ENCODE measurements at places on chromosomes 7 and 10.
A peak's percentile ranks its signal among the peaks of the same experiment; 100 is the strongest.

- DNase-seq: no peak
These were observed 2.1 kb downstream of the TRDMT1 start for GRCh38 chr10:17199351-17199804.

GRCh38 chr7:44784364-44784763, 12.1 kb upstream of the PPIA start:
- DNase-seq: no peak

DNA sequence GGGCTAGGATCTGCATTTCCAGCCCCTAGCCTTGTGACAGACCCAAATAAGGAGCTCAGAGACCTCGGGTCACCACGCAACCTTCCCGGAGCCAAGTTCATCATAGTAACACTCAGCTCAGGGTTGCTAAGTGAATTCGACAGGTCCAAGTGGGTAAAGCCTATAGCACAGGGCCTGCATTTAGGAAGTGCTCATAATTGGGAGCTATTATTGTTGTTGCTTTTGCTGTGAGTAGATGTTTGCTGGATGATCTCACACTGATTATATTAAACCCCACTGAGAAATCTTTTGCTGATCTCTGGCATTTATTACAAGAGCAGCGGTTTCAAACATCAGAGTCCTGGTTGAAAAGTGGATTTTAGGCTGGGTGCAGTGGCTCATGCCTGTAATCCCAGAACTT, 20.3 kb upstream of the SAR1A start:
- no peak for DNase-seq

DNA sequence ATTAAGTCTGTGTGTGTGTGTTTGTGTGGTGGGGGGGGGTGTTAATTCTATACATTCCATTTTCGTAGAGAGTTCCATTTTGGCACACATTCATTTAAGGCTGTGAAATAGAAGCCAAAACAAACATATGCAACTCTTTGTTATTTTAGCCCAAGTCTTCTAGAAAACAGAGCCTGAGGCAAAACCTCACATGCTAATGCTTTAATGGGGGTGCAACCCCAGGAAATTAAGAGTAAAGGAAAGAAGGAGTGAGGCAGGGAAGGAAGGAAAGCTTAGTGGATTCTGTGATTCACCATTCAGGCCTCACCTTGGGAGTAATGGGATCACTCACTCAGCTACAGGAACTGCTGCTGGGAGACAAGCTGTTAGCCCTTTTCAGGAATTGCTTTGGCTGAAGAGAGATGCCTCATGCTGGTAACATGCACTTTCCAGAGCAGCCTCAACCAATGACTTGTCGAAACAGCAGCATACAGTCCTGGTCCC, 73.0 kb upstream of the CTTNBP2 start:
- no peak for DNase-seq

DNA sequence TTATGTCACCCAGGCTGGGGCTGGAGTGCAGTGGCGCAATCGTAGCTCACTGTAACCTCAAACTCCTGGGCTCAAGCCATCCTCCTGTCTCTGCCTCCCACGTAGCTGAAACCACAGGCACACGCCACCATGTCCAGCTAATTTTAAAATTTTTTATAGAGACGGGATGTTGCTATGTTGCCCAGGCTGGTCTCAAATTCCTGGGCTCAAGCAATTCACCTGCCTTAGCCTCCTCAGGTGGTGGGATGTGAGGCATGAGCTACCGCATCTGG, 123.2 kb upstream of the PARD3 start:
- no peak for DNase-seq

DNA sequence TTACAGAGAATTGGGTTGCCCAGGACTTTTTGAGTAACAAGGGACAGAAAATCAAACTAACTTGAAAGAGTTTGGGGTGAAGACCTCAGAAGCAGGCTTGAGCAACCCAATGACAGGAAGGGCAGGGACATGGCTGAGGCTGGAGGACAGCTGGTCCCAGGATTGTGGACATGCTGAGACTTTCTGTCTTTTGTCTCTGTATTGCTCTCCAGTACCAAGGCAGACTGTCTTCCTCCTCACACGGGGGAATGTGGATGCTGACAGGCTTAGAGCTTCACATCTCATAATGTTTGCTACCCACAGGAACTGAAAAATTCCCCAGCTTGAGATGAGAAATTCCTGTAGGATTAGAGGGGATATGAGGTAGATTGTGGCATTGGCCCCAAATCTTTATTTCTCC, 229.6 kb downstream of the PHF14 start:
- DNase-seq: no peak

DNA sequence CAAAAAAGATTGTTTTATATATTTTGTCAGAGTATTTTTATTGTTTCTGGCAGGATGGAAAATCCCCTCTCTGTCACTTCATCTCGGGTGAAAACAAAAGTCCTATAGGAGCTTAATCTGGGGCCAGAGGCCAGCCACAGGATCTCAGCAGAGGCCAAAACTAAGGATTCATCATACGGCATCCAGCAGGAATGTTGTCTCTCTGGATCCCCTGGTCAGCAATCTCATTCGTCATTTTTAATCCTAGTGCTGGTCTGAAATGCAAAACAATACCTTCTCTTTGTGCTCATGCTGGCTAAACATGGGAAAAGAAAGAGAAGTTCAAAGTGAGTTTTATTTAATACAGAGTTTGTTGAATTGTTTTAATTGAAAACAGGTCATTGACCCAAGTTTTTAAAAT, 482.5 kb upstream of the AUTS2 start:
- DNase-seq: no peak

DNA sequence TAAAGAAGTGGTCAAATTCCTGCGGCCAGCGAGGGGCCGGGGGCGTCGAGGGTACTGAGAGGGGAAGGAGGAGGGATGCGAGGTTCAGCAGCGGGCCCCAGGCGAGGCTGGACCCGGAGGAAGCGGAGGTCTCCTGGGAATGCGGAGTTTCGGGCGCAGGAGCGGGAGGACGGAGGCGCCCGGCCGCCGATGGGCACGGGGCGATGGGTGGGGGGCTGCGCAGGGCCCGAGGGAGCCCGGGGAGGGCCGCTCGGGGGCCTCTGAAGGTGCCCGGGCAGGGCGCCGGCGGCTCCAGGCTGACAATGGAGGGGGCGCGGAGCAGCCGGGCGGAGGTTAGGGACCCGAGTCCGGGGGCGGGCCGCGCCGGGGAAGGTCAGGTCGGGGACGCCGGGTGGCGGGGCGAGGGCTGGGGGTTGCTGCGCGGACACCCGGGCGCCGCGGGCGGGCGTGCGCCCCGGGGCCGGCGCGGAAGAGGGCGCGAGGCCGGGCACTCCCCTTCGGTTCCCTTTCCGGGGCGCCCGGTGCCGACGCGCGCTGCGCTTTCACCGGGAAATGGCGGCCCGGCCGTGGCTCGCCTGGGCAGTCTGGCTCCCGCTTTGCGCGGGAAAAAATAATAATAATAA, 683 bp downstream of the MACROH2A2 start:
- no peak for DNase-seq

GRCh38 chr10:71547876-71548846, 151.4 kb downstream of the CDH23 start:
- peak; percentile 81 for DNase-seq

DNA sequence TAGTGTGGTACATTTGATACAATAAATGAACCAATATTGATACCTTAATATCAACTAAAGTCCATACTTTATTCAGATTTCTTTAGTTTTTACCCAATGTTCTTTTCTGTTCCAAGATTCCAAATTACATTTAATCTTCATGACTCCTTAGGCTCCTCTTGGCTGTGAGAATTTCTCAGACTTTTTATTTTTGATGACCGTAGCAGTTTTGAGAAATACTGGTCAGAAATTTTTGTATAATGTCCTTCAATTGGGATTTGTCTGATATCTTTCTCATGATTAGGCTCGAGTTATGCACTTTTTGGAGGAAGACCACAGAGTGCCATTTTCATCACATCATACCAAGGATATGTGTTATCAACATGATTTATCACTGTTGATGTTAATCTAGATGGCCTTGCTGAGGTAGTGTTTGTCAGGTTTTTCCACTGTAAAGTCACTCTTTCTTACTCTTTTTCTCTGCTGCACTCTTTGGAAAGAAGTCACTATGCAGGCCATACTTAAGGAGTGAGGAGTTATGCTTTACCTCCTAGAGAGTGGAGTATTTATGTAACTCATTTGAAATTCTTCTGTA, 12.9 kb upstream of the ENTPD1 start:
- no peak for DNase-seq

DNA sequence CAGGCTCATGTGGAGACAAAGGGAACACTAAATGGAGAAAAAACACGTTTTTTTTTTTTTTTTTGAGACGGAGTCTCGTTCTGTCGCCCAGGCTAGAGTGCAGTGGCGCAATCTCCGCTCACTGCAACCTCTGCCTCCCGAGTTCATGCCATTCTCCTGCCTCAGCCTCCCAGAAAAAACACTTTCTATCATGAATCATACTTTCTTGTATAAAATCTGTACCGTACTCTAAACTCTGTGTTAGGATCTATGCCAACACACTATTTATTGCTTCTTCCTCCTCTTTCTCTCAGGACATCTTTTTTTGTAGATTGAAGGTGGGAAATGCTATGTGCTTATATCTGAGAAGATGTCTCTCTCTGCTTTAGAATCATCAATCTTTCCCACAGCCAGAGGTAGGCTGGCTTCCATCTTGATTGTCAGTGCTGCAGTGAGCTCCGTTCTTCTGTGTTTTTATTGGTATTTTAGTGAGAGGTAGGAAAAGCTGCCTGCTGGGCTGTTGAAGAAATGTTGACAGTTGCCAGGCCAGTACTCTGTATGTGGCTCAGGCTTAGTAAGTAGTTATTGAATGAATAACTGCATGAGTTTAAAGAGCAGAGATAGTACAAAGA, 101.1 kb downstream of the GPR85 start:
- no peak for DNase-seq

DNA sequence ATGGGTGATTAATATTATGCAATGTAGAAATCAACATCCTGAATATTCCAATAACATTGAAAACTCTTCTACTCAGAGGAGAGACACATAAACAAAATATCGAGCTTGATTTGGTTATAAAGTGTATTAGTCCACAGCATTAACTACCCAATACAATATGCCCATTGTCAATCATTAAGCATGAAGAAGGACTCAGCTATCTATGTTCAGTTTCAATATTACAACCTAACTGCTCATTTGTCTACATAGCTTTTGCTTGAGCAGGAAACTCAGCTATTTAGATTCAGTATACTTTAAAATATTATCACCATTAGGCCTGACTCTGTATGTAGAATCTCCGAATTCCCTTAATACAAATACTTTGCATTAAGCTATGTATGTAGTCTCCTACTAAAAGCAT, 262.6 kb downstream of the SEMA3A start:
- DNase-seq: no peak

DNA sequence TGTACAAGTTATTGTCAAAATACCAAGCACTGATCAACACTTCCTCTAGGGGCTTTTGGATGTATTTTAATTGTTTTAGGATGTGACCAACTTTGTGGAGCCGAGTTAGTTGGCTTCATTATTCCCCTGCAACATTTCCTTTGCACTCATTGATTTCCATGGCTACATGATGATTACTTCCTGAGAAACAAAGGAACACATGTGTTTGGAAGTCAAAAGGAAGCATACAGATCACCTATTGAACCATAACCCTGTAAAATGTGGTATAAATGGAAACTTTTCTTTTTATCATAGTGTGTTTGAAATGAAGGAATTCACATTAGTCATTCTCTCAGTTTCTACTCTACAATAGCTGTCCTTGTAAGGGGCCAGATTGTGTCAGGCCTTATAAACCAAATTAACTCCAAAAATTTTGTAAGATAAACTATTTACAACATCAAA, 32.2 kb upstream of the EXOC6 start:
- DNase-seq: no peak
